ENCODE measurements at places on chromosomes 5 and 9. TPM values are rescaled to one million over a fixed set of nuclear protein-coding genes. Genes with fewer than 3 reads are reported as not detected.

GZMA gene
- 1.0 TPM for total RNA-seq

TIMD4 gene
- 0.88 TPM for total RNA-seq

GDA gene
- not detected for total RNA-seq

CDX1 gene
- total RNA-seq = 1.3 TPM

TMEM215 gene
- total RNA-seq = not detected

ADAMTS13 gene
- total RNA-seq = 0.96 TPM

TRPM6 gene
- total RNA-seq = 1.3 TPM

PPP3R2 gene
- not detected for total RNA-seq

PHF2 gene
- 24.8 TPM for total RNA-seq

GLRA1 gene
- not detected for total RNA-seq

DMGDH gene
- total RNA-seq = 12.5 TPM

BHMT2 gene
- 19.3 TPM for total RNA-seq

NEURL1B gene
- total RNA-seq = 17.0 TPM

IL9 gene
- total RNA-seq = not detected

TMEM174 gene
- not detected for total RNA-seq

UBAC1 gene
- total RNA-seq = 39.2 TPM

ZNF169 gene
- 12.6 TPM for total RNA-seq

SMIM23 gene
- total RNA-seq = not detected

OR2S2 gene
- total RNA-seq = not detected

POU5F2 gene
- 10.4 TPM for total RNA-seq

IFNB1 gene
- not detected for total RNA-seq

MELK gene
- total RNA-seq = 0.48 TPM

PCDHA6 gene
- 2.6 TPM for total RNA-seq

TRIM41 gene
- 14.1 TPM for total RNA-seq

SHLD3 gene
- 3.6 TPM for total RNA-seq

CD180 gene
- total RNA-seq = 4.6 TPM

MARCOL gene
- not detected for total RNA-seq

RNF183 gene
- not detected for total RNA-seq

HRCT1 gene
- 12.8 TPM for total RNA-seq

C9 gene
- not detected for total RNA-seq

TRAF1 gene
- total RNA-seq = 4.9 TPM

TMEM252 gene
- total RNA-seq = not detected

INIP gene
- total RNA-seq = 21.9 TPM
